Central memory CD8-positive, alpha-beta T cell (primary cell): ENCODE measurements at places on chromosomes 2 and 18.

GRCh38 chr2:88307817-88308216 lies 137.7 kb downstream of the THNSL2 start:
- no peaks in the 10 kb centered on the region for H3K36me3 ChIP-seq
- H3K27me3 ChIP-seq = peaks cover 21% of the 10 kb centered on the region
- no peak overlapping the region for H3K27ac ChIP-seq
- H3K4me3 ChIP-seq = no peak overlapping the region

GRCh38 chr2:187499941-187500532 lies 52.0 kb upstream of the CALCRL start:
- no peaks in the 10 kb centered on the region for H3K4me1 ChIP-seq
- no peaks in the 10 kb centered on the region for H3K27me3 ChIP-seq
- DNase-seq = no peak
- no peak overlapping the region for H3K27ac ChIP-seq
- H3K36me3 ChIP-seq = no peaks in the 10 kb centered on the region

DNA sequence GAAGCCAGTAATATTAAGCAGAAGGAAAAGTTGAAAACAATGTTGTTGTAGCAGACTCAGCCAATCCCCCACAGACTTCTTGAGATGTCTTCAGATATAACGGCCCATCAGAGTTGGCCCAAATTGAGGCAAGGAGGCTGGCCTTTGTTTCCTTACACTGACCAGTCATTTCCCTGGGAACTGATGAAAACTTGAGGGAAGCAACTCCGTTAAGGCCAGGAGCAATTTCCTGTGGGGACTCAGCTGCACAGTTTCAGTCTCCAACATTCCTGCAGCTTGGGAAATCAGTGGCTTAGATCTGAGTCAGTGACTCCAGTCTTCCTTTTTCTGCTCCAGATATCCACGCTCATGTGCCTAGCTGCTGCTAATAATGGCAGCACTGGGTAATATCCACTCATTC lies 75.7 kb downstream of the FTCDNL1 start:
- H3K4me3 ChIP-seq = no peak overlapping the region
- H3K27me3 ChIP-seq = peaks cover 6% of the 10 kb centered on the region
- no peaks in the 10 kb centered on the region for H3K4me1 ChIP-seq
- peaks cover 2% of the 10 kb centered on the region for H3K36me3 ChIP-seq
- H3K27ac ChIP-seq = no peak overlapping the region
- DNase-seq = no peak

- H3K4me3 ChIP-seq = no peak overlapping the region
- no peaks in the 10 kb centered on the region for H3K4me1 ChIP-seq
- no peak for DNase-seq
- H3K27me3 ChIP-seq = peaks cover 15% of the 10 kb centered on the region
- no peaks in the 10 kb centered on the region for H3K36me3 ChIP-seq
Measured at GRCh38 chr2:168816369-168816768, 13.9 kb downstream of the NOSTRIN start.

- no peaks in the 10 kb centered on the region for H3K4me1 ChIP-seq
- H3K27me3 ChIP-seq = peaks cover 39% of the 10 kb centered on the region
- no peak overlapping the region for H3K27ac ChIP-seq
- no peaks in the 10 kb centered on the region for H3K36me3 ChIP-seq
- no peak overlapping the region for H3K4me3 ChIP-seq
Measured at GRCh38 chr2:46818141-46818621, 97.4 kb downstream of the MCFD2 start.

- DNase-seq = no peak
- H3K36me3 ChIP-seq = peaks cover 2% of the 10 kb centered on the region
- H3K4me1 ChIP-seq = no peaks in the 10 kb centered on the region
- H3K4me3 ChIP-seq = no peak overlapping the region
- H3K27ac ChIP-seq = no peak overlapping the region
- H3K27me3 ChIP-seq = no peaks in the 10 kb centered on the region
Measured at GRCh38 chr18:70991577-70991976, 702.7 kb downstream of the SOCS6 start.

GRCh38 chr18:42533009-42533575 lies 578.1 kb downstream of the PIK3C3 start:
- H3K36me3 ChIP-seq = no peaks in the 10 kb centered on the region
- no peak for DNase-seq
- no peaks in the 10 kb centered on the region for H3K4me1 ChIP-seq
- H3K27me3 ChIP-seq = no peaks in the 10 kb centered on the region
- no peak overlapping the region for H3K27ac ChIP-seq

DNA sequence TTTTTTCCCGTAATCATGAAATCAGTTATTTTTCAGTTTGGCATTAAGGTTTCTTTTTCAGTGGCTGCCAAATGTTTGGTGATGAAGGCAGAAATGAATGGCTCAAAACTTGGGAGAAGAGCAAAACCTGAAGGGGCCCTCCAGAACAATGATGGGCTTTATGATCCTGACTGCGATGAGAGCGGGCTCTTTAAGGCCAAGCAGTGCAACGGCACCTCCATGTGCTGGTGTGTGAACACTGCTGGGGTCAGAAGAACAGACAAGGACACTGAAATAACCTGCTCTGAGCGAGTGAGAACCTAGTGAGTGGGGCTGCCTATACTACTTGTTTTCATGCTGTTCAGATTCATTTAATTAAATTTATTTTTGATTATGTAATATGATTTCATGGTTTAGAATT lies 29.2 kb upstream of the MSH2 start:
- no peak overlapping the region for H3K27ac ChIP-seq
- no peaks in the 10 kb centered on the region for H3K36me3 ChIP-seq
- H3K27me3 ChIP-seq = peaks cover 20% of the 10 kb centered on the region

GRCh38 chr2:176854878-176855277 lies 357.7 kb upstream of the HNRNPA3 start:
- H3K4me3 ChIP-seq = no peak overlapping the region
- peak overlapping the region; percentile 68 for H3K27ac ChIP-seq
- H3K27me3 ChIP-seq = no peaks in the 10 kb centered on the region
- H3K4me1 ChIP-seq = peaks cover 59% of the 10 kb centered on the region
- peaks cover 3% of the 10 kb centered on the region for H3K36me3 ChIP-seq

GRCh38 chr2:158963071-158963470 lies 5.4 kb upstream of the TANC1 start:
- no peaks in the 10 kb centered on the region for H3K4me1 ChIP-seq
- H3K36me3 ChIP-seq = peaks cover 1% of the 10 kb centered on the region
- no peak overlapping the region for H3K27ac ChIP-seq
- peaks cover 40% of the 10 kb centered on the region for H3K27me3 ChIP-seq
- no peak for DNase-seq

GRCh38 chr18:61502472-61502871 lies 169.2 kb downstream of the CDH20 start:
- H3K27ac ChIP-seq = no peak overlapping the region
- no peaks in the 10 kb centered on the region for H3K36me3 ChIP-seq
- H3K4me3 ChIP-seq = no peak overlapping the region
- no peaks in the 10 kb centered on the region for H3K4me1 ChIP-seq
- DNase-seq = no peak
- peaks cover 16% of the 10 kb centered on the region for H3K27me3 ChIP-seq

GRCh38 chr2:47225061-47225783 lies 70.1 kb upstream of the STPG4 start:
- H3K27ac ChIP-seq = no peak overlapping the region
- no peak overlapping the region for H3K4me3 ChIP-seq
- no peaks in the 10 kb centered on the region for H3K36me3 ChIP-seq
- peaks cover 28% of the 10 kb centered on the region for H3K27me3 ChIP-seq

DNA sequence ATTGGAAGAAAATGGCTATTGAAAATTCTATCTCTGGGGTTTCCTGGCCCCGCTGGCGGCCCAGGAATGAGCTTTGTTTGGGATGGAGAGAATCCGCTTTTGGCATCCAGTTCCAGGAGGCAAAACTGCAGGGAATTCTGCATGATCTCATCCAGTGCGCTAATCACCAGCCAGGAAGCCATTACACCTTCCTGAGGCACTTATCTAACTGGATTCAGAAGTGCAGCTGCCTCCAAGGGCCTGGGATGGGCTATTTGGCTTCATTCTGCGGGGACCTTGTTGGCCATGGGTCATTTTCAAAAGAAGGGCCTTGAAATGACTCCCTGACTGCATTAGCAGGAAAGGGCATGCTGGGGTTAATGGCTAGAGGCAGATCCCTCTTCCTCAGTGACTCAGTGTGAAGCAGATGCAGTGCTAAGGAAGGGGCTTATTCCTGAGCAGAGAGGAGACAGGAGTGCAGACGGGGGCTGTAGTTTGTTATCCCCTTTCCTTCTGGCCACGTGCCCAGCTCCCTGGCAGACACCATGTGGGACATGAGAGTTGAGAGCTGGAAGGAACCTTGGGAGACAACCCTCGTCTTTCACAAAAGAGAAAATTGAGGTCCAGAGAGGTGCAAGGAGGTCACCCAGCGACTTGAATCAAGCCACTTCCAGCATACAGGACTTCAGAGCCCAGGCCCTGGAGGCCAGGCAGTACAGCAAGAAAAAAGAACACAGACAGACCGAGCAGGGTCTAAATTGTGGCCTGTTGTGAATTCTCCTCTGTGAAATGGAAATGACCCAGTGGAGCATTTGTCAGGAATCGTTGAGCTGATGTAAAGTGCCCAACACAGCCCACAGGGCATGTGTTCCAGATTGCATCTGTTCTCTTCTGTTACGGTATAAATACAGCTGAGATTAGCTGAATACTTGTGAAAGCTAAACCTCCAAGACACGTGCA lies 161.8 kb downstream of the PRKCE start:
- peaks cover 2% of the 10 kb centered on the region for H3K36me3 ChIP-seq
- H3K27ac ChIP-seq = no peak overlapping the region

DNA sequence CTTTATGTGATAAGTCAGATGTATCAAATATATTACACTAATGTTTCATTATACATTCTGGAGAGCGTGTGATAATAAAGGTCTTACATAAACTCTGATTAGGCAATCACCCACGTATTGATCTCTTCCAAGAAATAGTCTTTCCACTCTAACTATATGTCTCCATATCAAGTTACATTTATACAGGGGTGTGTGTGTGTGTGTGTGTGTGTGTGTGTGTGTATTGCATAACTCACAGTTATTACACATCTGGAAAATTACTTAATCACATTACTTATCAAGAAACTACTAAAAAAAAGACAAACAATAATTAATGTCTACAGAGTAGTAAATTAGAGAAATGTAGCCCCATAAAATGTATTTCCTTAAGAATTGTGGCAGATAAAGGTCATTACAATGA lies 339.8 kb downstream of the CDH19 start:
- DNase-seq = no peak
- H3K36me3 ChIP-seq = peaks cover 1% of the 10 kb centered on the region
- H3K27ac ChIP-seq = no peak overlapping the region
- no peaks in the 10 kb centered on the region for H3K27me3 ChIP-seq
- H3K4me3 ChIP-seq = no peak overlapping the region

DNA sequence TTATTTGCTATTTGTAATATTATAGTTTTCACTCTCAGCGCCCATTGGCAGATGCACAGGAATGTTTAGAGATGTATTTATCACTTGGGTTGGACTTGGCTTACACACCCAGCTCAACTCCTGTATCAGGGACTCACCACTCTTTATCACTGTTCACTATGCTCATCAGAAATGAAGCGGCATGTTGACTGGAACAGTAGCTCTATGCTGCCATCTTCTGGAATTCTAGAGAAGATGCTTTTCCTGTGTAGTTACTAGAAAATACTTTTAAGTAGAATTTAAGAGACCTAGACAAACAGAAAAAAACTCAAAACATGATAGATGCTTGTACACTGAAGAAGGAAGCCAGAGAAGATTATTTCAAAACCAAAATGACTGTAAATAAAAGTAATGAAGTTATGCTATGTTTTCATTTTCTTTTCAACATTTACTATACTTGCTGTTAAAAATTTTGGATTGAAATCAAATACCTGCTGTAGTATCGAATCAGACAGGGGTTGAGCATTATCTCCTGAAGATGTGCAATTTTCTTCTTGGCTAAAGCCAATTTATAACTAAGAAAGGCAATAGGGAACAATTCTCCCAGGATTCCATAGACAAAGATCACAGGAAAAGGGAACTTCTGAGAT lies 47.4 kb upstream of the NXPH2 start:
- H3K4me1 ChIP-seq = no peaks in the 10 kb centered on the region
- no peak overlapping the region for H3K4me3 ChIP-seq
- H3K36me3 ChIP-seq = peaks cover 1% of the 10 kb centered on the region
- H3K27ac ChIP-seq = no peak overlapping the region

DNA sequence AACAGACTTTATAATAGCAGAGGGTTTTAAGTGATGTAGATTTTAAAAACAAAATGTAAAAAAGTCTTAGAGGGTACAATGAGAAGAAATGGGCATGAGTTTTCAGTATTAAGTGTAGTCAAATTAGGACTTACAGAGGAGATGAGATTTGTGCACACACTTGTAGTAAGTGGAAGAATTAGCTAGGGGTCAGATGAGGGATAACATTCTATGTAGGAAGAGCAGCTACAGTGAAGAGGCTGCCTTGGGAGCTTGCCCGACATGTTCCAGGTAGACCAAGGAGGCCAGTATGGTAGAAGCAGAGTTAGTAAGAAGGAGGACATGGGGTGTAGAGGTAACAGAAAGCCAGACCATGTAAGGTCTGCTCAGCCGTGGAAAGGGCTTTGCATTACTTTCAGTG lies 189.2 kb upstream of the DSEL start:
- no peak for DNase-seq
- no peak overlapping the region for H3K27ac ChIP-seq
- no peaks in the 10 kb centered on the region for H3K27me3 ChIP-seq
- H3K4me1 ChIP-seq = no peaks in the 10 kb centered on the region
- H3K36me3 ChIP-seq = no peaks in the 10 kb centered on the region
